ENCODE measurements at places on chromosomes 7 and 10.

- no peak for DNase-seq
Observed at GRCh38 chr10:132820056-132820455, 34.1 kb upstream of the NKX6-2 start.

- no peak for DNase-seq
Observed at GRCh38 chr10:101760510-101760909, 15.4 kb downstream of the FGF8 start.

GRCh38 chr10:23051855-23052331, 43.5 kb upstream of the MSRB2 start:
- DNase-seq = no peak

- DNase-seq = no peak
Observed at GRCh38 chr7:17774248-17774647, 166.0 kb downstream of the SNX13 start.

DNA sequence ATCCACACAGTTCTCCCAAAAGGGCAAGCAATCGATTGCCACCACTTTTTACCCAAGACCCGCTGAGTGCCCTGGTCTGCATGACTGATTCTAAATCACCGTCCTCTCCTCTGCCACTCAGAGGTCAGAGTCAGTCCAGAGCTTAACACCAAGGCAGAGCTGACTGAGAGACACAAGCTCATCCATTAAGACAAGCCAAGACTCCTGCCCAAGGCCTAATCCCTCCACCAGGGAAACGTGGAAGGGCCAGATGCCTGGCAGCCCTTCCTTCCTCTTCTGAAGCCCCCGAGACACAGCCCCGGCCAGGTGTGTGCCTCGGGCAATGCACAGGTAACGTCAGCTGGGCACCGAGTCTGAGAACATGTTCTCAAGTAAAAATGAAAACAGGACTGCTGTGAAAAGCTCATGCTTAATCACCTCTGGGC, 51.7 kb downstream of the DIP2C start:
- DNase-seq = no peak

DNA sequence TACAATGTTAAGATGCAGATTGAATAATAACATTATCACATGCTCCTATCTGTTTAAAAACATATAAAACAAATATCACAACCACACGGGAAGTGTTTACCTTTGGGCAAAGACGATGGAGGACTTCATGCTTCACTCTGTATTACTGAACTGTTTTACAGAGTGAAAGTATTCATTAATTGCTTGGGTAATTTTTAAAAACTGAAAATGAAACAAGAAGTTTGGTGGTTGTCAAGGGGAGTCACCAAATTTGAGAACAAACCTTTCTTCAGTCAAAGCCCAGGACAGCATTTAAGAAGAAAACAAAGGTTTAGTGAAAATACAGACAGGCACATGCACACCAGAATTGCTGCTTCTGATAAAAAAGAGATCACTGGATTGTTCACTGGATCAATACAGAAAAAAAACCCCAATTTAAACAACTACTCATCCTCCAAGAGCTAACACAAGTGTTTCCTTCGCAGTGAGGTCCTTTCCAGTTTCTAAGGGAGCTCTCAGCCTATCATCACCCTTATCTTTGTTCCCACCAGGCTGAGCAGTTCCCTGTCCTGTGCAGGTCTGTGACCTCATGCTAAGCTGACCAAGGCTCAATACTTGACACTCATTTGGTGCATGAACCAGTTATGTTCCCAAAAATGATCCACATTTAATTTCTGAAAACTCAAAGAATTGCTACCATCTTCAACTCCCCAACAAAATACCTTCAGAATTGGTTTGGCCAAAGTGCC, 8.8 kb downstream of the PARP12 start:
- no peak for DNase-seq

GRCh38 chr10:3425716-3426115, 253.1 kb upstream of the PITRM1 start:
- DNase-seq = no peak

DNA sequence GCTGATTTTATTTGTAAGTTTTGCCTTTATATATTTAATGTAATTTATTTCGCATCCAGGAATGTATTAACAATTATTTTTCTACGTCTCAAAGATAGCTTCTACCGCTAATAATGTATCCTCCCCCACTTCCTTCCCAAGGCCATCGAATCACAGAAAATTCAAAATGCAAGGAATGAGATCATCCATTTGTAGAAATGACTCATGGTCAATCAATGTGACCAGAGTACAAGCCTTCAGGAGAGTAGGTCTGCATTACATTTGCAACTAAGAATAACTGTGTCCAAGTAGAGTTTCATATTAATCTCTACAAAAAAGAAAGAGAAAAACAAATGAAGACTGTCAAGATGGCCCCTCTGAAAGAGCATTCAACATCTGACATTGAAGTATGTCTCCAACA, 205.9 kb upstream of the PHF14 start:
- no peak for DNase-seq

- no peak for DNase-seq
Observed at GRCh38 chr7:50656141-50656895, 91.1 kb upstream of the DDC start.

DNA sequence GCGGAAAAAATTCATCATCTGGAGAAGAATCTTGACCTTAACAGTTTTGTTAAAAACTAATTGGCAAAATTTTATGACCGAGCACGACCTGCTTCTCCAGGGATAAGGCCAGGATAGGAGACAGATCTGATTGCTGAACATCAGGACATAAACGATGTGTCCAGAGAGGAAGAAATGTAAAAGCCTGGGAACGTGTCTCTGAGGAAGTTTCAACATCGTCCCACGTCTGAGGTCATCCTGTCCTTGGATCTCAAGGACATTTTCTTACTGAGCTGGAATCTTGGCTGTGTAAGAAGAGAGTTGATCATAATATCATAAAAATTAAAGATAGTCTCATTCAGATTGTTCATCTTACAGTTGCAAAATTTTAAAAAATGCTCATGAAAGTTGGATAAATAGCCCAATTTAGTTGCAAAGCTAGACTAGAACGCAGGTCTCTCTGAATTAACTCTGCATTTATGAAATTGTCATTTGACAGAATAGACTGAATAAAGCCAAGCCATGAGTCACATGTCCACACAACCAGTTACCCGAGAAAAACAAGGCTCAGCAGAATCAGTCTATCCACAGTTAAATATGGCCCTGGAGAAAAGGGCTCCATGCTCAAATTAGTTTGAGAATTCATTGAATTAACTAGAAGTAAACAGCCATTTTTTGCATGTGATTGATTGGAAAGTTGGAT, 120.0 kb upstream of the EGFR start:
- no peak for DNase-seq

DNA sequence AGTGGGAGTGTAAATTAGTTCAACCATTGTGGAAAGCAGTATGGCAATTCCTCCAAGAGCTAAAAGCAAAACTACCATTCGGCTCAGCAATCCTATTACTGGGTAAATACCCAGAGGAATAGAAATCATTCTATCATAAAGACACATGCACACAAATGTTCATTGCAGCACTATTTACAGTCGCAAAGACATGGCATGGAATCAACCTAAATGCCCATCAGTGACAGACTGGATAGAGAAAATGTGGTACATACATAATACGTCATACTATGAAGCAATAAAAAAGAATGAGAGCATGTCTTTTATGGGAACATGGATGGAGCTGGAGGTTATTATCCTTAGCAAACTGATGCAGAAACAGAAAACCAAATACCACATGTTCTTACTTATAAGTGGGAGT, 876.5 kb upstream of the LRRTM3 start:
- DNase-seq = no peak

GRCh38 chr10:131494451-131494850, 182.9 kb upstream of the TCERG1L start:
- DNase-seq = no peak

DNA sequence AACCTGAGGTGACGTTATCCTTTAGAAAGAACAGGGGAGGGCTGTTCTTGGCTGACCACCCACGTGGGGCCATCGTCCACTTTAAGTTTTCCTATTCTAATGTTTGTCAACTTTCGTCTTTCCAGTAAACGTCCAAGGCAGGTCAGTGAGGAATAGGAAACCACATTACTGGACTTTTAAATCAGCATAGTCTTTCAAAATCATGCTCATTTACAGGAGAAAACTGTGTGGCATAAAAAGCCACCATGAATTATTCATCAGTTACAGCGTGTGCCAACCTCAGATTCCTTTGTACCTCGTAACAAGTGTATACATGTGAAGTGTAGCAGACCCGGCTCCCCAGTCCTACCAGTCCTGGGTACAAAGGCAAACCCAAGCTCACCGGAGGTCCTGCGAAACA, 25.1 kb upstream of the ABLIM1 start:
- DNase-seq = no peak

- no peak for DNase-seq
Observed at GRCh38 chr10:68249297-68249696, 17.4 kb upstream of the ATOH7 start.

GRCh38 chr7:148547951-148548350, 42.6 kb upstream of the C7orf33 start:
- DNase-seq = no peak

- peak; percentile 52 for DNase-seq
Observed at GRCh38 chr7:148699024-148699781, 500 bp downstream of the CUL1 start.

DNA sequence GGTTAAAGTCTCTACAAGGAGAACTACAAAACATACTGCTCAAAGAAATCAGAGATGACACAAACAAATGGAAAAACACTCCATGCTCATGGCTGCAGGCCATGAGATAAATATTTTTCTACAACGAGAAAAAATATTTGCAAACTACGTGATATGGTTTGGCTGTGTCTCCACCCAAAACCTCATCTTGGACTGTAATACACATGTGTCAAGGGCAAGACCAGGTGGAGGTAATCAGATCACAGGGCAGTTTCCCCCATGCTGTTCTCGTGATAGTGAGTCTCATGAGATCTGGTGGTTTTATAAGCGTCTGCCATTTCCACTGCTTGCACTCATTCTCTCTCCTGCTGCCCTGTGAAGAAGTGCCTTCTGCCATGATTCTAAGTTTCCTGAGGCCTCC, 57.8 kb downstream of the COA1 start:
- DNase-seq = no peak

GRCh38 chr7:91191771-91192170, 72.5 kb upstream of the FZD1 start:
- DNase-seq = no peak

DNA sequence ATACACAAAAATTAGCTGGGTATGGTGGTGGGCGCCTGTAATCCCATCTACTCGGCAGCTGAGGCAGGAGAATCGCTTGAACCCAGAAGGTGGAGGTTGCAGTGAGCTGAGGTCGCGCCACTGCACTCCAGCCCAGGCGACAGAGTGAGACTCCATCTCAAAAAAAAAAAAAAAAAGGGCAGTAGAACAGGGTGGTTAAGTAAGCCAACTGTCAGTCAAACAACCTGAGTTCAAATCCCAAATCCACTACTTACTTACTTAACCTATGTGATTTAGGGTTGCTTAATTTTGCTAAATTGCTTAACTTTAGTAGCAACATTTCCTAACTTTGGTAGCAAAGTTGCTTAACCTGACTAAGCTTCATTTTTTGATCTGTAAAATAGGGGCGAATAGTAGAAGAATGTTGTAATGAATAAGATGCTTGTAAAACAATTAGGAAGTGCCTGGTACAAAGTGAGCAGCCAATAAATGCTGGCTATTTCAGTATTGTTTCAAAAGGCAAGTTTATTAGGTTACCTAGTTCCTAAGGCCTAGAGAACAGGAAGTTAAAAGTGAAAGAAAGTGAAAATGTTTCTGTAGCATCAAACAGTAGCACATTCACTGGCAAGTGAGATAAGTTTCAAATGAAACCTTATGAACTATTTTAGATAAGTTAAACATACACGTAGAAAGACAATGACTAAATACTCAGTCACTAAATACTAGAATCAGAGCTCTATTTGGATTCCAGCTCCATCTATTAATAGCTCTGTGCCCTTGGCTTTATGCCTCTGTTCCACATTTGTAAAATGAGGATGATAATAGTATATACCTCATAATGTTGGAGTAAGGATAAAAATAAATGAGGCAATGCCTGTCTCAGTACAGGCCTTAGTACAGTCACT, 64.3 kb downstream of the HOXA1 start:
- peak; percentile 46 for DNase-seq

GRCh38 chr7:5613607-5614006, 167.9 kb downstream of the RNF216 start:
- no peak for DNase-seq

DNA sequence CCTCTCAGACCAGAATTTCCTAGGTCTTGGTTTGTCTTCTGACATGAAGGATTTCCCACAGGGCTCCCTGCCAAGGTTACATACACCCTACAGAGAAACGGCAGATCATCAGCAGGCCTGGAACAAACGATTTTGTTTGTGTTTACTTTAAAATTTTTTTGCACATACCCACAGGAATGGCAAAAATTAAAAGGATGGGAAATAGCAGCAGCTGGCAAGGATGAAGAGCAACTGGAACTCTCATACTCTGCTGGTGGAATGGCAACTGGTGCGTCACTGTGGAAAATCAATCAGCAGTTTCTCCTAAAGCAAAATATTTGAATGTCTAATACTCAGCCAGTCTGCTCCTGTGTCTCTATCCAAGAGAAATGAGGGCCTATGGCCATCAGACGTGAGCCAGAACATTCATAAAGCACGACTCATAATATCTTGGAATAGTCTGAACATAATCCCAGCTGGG, 6.5 kb downstream of the BAIAP2L1 start:
- DNase-seq = no peak

DNA sequence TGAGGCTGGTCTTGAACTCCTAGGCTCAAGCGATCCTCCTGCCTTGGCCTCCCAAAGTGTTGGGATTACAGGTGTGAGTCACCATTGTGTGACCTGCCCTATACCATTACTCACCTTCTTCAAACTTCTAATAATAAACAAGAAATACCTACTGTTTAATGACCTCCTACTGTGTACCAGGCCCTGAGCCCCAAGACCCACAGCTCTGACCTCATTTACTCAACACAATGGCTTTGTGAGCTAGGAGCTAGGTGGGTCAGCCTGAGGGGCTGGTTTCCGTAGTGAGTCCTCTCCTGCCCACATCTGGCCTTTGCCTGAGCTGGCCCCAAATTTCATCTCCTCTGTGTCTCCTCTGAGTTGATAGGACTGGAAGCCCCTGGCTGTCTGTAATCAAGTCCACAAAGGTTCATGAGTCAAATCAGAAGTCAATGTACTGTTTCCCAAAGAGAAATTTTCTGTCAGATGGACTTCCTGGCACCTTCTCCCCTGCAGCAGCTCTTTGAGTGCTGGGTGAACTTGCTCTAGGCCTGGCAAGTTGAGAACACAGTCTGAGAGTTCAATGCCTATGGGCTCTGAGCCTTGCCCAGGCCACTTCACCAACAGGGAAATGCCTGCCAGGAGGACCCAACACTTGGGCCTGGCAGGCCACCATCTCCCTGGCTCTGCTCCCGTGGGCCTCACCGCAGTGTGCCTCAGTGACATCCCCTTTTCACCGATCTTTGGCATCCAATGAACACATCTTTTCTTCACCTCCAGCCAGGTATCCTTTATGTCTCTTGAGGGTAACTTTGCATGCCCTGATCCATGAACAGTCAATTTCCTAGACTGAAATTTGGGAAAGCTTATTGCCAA, 24.0 kb downstream of the NEURL1 start:
- DNase-seq = no peak

- DNase-seq = no peak
Observed at GRCh38 chr10:117535298-117536071, 7.1 kb upstream of the EMX2 start.

- peak; percentile 46 for DNase-seq
Observed at GRCh38 chr10:72272689-72273409, 875 bp upstream of the DDIT4 start.

- no peak for DNase-seq
Observed at GRCh38 chr10:10564081-10564794, 453.4 kb upstream of the CELF2 start.
